Smooth muscle cell of the coronary artery (primary cell): ENCODE measurements at places on chromosomes 7 and 10. TPM values are rescaled to one million over a fixed set of nuclear protein-coding genes. Genes with fewer than 3 reads are reported as not detected.

The SUN3 gene
- total RNA-seq: not detected in 2 replicates

The ZNF365 gene
- 0.70 and 13.0 TPM in 2 replicates for total RNA-seq

The RTKN2 gene
- 0.23 and 6.8 TPM in 2 replicates for total RNA-seq

The CNTNAP2 gene
- total RNA-seq: not detected in 2 replicates

The SMKR1 gene
- 1.1 TPM in 1 of 2 replicates, not detected in the other for total RNA-seq
